ENCODE measurements at places on chromosomes 5 and 9. TPM values are rescaled to one million over a fixed set of nuclear protein-coding genes. Genes with fewer than 3 reads are reported as not detected.

- H3K4me1 ChIP-seq, result peaks cover 20% of the 10 kb centered on the region
- H3K27me3 ChIP-seq, result no peaks in the 10 kb centered on the region
- no peak for DNase-seq
Observed at GRCh38 chr5:143352691-143353090, 50.8 kb downstream of the NR3C1 start.

- H3K36me3 ChIP-seq, result no peaks in the 10 kb centered on the region
- no peaks in the 10 kb centered on the region for H3K27me3 ChIP-seq
- no peak for DNase-seq
- H3K27ac ChIP-seq, result no peak overlapping the region
- no peaks in the 10 kb centered on the region for H3K4me1 ChIP-seq
- no peak overlapping the region for H3K4me3 ChIP-seq
Observed at GRCh38 chr9:87857948-87858335, 24.7 kb upstream of the SPATA31E1 start.

- DNase-seq, result peak; percentile 44
- peak overlapping the region; percentile 57 for H3K4me3 ChIP-seq
- H3K27me3 ChIP-seq, result no peaks in the 10 kb centered on the region
- H3K27ac ChIP-seq, result peak overlapping the region; percentile 96
- no peaks in the 10 kb centered on the region for H3K36me3 ChIP-seq
Observed at GRCh38 chr5:65482736-65483545, 1.2 kb upstream of the ADAMTS6 start.

The GABRA6 gene
- total RNA-seq, result 6.2 TPM

The NRG2 gene
- total RNA-seq, result 13.0 TPM
